Renal cortex interstitium (tissue), 15 donors: ENCODE measurements at places on chromosomes 13 and 19. TPM values are rescaled to one million over a fixed set of nuclear protein-coding genes. Genes with fewer than 3 reads are reported as not detected.

The ACER1 gene
- 0.17 TPM for polyA plus RNA-seq

The ENOX1 gene
- 11.1 TPM for polyA plus RNA-seq

The ATP8A2 gene
- polyA plus RNA-seq: 5.8 TPM

The A1BG gene
- polyA plus RNA-seq: 0.45 TPM

The KCNN1 gene
- 8.4 TPM for polyA plus RNA-seq

The NCAN gene
- 0.39 TPM for polyA plus RNA-seq

The KANK3 gene
- polyA plus RNA-seq: 15.5 TPM

The KPTN gene
- polyA plus RNA-seq: 13.3 TPM
